ENCODE measurements at places on chromosomes 7 and 10. TPM values are rescaled to one million over a fixed set of nuclear protein-coding genes. Genes with fewer than 3 reads are reported as not detected.

The IFT22 gene
- 47.1 TPM for total RNA-seq

The MGMT gene
- total RNA-seq = 30.7 TPM

The HDAC9 gene
- 45.8 TPM for total RNA-seq

The ANKRD61 gene
- not detected for total RNA-seq

The LOXL4 gene
- total RNA-seq = 5.0 TPM

The PNLIPRP1 gene
- not detected for total RNA-seq

The CYP2E1 gene
- total RNA-seq = 1.4 TPM

All from metanephros (tissue), 2 donors.